Stimulated activated CD4-positive, alpha-beta T cell treated with anti-CD3 and anti-CD28 coated beads, TNF-alpha, amount 100 ng/mL, for 24 hours (primary cell): ENCODE measurements at places on chromosomes 7 and 10.

DNA sequence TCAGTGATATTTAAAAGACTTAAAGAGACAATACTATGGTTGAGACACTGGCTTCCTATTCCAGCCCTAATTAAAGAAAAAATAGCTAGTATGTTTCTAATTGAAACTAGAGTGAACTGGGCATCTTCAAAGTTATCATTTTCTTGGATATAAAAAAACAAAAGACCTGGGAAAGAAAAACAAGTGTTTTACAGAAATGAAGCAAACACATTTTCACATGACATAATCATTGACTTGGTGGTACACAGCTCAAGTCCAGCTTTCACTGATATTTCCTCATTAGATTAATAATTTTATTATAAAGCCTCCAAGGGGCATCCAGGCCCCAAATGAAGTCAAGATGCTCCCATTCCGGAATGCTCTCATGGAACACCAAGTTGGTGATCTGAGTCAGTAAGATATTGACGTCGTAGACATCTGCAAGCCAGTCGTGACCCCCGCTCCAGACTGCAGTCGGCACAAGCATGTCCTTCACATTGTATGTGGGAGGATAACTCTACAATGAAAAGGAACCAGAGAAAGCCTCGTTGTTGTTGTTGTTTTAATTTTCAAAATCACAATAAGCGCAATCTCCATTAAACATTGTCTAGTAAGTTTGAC, 7.5 kb upstream of the CH25H start:
- no peak for DNase-seq

DNA sequence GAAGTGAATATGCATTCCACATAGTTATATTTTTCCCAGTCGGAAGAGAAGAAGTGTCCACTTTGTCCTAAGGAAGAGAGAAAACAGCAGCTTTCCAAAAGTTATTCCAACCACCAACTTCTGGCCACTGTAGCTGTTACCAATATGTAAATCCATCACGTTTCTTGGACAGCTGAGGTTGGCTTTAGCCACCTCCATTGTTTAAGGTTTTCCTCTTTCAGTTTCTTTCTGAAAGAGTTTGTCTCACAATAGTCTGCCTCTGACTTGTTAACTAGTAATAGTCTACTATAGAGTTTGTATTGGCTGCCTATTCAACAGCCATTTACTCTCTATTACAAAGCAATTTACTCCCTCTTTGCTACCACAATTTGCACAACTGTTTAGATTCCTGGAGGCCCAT, 457.6 kb upstream of the LRRN3 start:
- no peak for DNase-seq

- DNase-seq: no peak
These were observed 57.2 kb downstream of the ADAM12 start for GRCh38 chr10:126331101-126331500.

DNA sequence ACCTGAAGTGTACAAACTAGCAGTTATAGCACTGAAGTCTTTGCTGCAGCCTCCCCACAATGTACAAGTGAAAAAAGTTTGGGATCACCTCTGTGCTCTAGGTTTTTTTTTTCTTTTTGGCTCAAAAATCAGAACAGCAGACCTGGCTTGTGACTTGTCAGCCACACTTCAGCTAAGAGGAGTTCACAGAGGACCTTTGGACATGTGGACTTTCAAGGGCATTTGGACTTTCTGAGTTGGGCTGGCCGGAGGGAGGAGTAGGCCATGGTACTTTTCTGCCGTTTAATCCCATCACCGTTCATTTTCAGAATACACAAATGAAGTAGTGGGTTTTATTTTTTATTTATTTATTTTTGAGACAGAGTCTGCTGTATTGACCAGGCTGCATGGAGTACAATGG, 21.9 kb upstream of the ACSL5 start:
- no peak for DNase-seq
